CD4-positive, alpha-beta T cell treated with Interleukin-17A for 1 hour (primary cell): ENCODE measurements at places on chromosomes 2 and 18.

GRCh38 chr18:79599441-79599931 lies 80.1 kb upstream of the CTDP1 start:
- DNase-seq = no peak

DNA sequence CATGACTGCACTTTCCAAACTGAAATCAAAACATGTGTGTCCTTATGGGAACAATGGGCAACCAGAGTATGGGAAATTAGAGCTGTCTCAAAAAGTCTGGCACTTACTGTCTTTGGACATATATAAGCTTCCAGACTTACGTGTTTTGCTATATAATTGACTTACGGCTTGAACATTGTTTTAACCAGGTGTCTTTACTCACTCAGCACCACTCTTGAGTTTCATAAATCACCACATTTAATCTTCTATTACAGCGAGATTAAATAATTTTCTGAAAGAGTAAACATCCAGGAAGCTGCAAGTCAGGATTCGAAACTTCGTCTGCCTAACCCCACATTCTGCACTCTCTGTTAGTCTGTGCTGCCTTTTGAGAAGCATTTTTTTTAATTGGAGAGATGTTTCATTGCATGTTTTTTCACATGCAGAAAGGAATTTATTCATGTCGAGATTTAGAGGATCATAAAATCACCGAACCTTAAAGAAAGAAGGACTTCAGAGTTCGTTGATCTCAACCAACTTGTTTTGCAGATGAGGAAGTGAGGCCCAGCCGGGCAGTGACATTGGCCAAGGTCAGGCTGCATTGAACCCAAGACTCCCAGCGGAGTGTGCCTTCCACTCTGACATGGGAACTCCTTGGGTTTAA lies 137.3 kb downstream of the SETBP1 start:
- DNase-seq = no peak

GRCh38 chr2:39660612-39661236 lies 5.0 kb upstream of the TMEM178A start:
- DNase-seq = no peak

GRCh38 chr2:33246432-33246831 lies 230.0 kb upstream of the RASGRP3 start:
- DNase-seq = no peak

- no peak for DNase-seq
Observed at GRCh38 chr18:26271917-26272549, 45.8 kb downstream of the TAF4B start.

GRCh38 chr2:227447606-227448005 lies 24.4 kb upstream of the AGFG1 start:
- DNase-seq = no peak

DNA sequence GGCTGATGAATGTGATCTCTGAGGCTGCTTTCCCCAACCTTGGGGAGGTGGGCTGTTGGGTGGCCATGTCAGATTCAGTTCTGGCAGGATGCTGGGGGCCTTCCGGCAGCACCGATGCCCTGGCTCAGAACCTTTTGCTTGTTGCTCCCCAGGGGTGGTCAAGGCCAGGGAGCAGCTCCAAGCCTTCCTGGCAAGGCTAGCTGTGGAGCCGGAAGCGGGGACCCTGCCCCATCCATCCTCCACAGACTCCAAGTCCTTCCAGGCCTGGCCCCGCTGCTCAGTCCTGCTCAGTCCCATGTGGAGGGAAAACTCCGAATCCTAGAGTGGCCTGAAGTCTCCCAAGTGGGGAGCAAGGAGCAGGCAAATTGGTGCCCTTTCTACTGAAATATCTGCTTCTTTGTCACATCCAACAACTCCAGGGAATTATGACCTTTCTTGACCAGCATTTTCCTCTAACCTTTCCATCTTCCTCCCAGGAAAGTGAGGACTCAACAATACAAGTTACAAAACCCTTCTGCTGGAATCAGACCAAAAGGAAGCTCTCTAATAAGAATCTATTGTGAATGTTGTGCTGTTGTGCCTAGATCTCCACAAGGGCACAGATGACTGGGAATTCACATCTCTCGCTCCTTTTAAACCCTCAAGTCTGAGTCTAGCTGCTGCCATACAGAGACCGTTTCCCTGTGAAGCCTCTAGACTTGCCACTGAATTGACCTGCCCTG lies 134.0 kb downstream of the MCFD2 start:
- no peak for DNase-seq

DNA sequence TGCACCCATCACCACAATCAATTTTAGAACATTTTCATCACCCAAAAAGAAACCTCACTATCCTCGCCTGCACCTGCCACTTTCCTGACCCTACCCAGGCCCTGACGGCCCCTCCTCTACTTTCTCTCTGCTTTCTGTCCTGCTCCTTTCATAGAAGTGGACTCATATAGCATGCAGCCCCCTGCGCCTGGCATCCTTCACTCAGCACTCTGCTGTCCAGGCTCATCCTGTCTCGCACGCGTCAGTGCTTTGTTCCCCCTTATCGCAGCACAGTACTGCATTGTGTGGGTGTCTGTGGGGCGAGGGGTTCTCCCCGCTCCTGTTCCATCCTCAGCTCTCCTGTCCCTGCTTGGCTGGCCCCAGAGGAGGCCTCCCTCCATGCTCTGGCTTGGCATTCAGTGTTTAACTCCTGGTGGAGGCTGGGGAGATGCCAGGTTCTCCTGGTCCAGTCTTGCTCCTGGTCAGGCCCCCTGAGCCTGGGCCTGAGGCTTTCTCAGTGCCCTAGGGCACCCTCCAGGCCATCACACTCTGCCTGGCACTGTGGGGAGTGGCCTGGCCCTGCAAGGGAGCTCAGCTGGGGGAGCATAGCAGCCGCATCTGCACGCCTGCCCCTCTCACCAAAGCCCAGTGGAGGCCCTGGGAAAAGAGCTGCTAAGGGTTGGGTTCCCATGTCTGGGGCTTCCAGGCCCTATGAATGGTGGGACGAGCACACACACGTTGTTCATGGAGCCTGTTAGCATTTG lies 6.6 kb upstream of the TUBB6 start:
- DNase-seq = no peak

GRCh38 chr2:69490486-69490885 lies 53.3 kb upstream of the NFU1 start:
- peak; percentile 34 for DNase-seq

DNA sequence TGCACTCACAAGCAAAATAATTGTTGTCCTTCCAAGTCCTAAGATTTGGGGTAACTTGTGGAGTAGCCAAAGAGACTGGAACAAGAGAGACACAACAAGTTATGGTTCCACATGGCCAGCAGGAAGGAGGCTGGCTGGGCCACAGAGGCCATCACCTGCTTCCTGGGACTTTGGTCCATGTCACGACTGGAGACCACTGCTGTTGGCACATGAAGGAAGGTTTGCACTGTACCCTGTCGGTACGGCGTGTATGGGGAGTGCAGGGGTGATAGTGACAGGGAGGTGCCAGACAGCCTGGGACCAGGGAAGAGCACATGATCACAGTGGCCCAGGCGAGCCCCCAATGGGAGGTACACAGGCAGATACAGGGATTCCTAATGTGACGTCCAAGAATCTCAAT lies 15.5 kb downstream of the SLC66A2 start:
- no peak for DNase-seq

GRCh38 chr2:149904352-149905175 lies 317.0 kb upstream of the MMADHC start:
- no peak for DNase-seq

GRCh38 chr2:196927376-196928225 lies 1.1 kb upstream of the PGAP1 start:
- DNase-seq = peak; percentile 57

- DNase-seq = no peak
Observed at GRCh38 chr18:5519448-5520298, 24.1 kb downstream of the EPB41L3 start.
